Motor neuron (in vitro differentiated cells): ENCODE measurements at places on chromosomes 1 and 21.

DNA sequence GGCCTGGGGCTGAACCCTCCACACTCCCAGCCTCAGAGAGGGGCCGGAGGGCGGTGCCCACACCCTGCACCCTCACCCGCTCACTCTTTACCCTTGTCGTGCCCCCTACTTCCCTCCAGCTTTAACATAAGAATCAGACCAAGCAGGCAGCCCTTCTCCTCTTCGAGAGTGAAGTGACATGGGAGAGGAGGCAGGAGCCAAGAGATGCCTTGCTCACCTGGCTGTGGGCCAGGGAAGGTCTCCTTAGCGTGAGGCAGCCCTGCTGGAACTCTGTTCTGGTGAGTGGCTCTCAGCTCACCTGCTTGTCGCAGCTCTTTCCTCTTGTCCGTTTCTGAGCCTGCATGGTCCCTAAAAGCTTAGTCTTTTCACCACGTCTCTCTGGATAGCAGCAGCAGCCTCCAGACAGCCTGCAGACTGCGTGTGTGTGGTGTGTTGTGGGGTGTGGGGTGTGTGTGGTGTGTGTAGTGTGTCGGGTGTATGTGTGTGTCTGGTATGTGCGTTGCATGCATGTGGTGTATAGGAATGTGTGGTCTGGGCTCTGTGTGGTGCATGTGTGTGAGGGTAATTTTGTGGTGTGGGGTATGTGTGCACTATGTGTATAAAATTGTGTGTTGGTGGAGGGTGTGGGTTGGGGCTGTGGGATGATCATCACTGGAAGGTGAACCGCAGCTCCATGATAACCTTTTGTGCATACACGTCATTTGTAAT, 86.7 kb downstream of the CCDC185 start:
- no peak for ATAC-seq

DNA sequence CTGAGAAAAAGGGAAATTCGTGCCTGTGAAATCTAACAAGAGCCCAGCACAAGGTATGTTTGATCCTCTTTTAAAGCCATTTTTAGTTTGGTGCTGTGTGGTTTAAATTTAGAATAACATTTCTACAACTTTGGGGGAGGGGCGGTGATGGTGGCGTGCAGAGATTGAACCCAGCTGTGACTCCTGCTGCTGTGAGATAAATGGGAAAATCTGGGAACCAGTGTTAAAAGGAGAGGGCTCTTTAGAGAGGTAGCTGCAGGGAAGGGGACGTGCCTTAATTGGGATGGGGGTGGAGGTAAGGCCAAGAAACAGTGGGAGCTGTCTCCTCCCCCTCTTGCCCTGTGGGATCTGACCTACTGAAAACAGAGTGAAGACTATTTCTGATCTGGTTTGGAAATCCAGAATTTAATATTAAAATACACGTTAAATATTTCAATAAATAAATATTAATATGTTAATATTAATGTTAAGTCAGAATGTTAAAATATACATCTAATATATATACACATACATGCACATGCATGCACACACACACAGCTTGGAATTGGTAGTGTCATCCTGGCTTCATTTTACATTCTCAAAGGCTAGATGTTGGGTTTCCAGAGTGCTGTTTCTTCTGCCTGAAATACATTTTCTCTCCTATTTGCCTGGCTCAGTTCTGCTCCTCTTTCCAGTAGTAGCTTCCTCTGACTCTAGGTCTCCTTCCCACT, 30.1 kb upstream of the DNAJC6 start:
- no peak for ATAC-seq

GRCh38 chr1:231781892-231782291, 155.3 kb downstream of the DISC1 start:
- no peak for ATAC-seq

- ATAC-seq = no peak
Observed at GRCh38 chr1:244057474-244058385, 6.6 kb downstream of the ZBTB18 start.

- no peak for ATAC-seq
Observed at GRCh38 chr1:244237445-244237844, 186.4 kb downstream of the ZBTB18 start.

GRCh38 chr21:42411197-42411869, 7.6 kb downstream of the UBASH3A start:
- peak; percentile 70 for ATAC-seq

DNA sequence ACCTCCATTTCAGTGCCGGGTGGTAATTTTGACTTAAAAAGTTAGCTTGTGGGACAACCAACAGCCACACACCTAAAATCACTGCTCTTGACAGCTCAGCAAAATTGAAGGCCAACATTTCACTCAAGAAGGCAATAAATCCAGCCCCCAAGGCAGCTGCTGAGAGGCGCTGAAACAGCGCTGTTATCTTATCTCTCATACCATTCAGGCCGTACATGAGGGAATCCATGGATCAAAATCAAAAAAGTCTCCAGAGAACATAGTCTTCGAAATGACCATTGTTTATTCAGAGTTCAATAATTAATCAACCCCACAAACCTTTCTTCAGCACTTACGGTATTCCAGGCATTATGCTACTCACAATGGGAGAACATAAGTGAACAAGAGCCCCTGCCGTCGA, 38.5 kb downstream of the ZBTB18 start:
- no peak for ATAC-seq

GRCh38 chr1:106789686-106790085, 266.8 kb upstream of the PRMT6 start:
- no peak for ATAC-seq

DNA sequence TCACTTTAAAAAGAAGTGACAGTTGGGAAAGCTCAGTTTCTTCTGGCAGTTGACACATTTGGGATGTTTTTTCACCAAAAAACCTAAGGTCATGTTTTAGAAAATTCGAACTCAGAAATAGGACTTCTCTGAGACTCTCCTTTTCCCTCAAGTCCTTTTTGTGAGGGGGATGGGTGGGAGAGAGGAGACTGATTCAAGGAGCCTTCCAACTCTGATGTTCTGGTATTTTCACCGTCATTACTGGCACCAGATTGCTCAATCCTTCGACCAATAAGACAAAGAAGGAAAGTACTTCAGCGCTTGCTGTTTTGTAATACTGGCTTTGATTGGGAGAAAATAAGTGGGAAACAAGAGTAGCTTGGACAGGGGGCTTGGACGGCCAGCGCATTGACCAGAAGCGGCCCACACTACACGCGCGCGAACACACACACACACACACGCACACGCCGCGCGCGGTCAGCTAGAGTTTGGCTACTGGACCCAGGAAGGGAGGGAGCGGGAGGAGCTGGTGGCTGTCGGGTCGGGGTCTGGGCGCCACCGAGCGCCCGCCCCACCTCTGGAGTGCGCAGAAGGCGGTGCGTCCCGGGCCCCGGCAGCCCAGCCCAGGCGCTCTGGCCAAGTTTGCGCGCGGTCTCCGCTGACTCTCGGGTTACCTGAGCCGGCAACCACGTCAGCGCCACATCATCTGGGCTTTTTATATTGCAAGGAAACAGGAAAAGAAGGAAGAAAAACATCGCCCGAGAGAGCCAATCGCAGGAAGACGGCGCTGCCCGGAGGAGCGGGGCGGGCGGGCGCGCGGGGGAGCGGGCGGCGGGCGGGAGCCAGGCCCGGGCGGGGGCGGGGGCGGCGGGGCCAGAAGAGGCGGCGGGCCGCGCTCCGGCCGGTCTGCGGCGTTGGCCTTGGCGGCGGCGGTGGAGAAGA, at the start of gene KCNK1:
Gene KCNK1 (plus strand): TSS at position 855 of the 921 bp plus-strand sequence. CDS start 66 bp downstream, at position 921.
- ATAC-seq = peak; percentile 90

GRCh38 chr1:224082146-224082545, 31.8 kb upstream of the FBXO28 start:
- no peak for ATAC-seq

- no peak for ATAC-seq
Observed at GRCh38 chr1:176494436-176494835, 31.5 kb downstream of the PAPPA2 start.

- no peak for ATAC-seq
Observed at GRCh38 chr1:71738910-71739309, 543.4 kb downstream of the NEGR1 start.

DNA sequence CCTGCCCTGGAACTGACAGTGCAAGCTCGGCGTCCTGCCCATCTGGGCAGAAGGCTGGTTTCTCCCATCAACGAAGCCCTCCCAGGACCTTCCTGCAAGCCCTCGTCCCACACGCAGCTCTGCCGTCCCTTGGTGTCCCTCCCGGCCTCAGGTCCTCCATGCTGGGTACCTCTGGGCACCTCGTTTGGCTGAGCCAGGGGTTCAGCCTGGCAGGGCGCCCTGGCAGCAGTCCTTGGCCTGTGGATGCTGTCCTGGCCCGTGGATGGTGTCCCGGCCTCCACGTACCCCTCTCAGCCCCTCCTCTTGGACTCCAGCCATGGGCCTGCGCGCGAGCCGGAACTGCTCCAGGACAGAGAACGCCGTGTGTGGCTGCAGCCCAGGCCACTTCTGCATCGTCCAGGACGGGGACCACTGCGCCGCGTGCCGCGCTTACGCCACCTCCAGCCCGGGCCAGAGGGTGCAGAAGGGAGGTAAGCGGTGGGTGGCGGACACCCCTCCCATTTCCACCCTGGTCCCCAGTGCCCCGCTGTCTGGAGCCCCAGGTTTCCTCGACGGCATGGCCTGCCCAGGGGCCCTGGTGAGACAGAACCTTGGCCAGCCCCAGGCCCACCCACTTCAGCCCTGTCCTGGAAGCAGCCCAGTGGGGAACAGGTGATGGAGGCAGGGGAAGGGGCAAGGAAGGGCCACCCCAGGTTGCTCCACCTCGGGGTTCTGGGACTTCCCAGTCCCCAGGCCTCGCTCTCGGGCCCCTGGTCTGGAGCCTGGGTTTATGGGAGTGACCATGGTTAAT, 3.5 kb downstream of the TNFRSF14 start:
- ATAC-seq = no peak

- ATAC-seq = no peak
Observed at GRCh38 chr1:1098681-1099421, 17.0 kb downstream of the C1orf159 start.

GRCh38 chr1:33768106-33768505, 95.8 kb upstream of the HMGB4 start:
- ATAC-seq = no peak

GRCh38 chr1:174426153-174426552, 21.6 kb upstream of the GPR52 start:
- ATAC-seq = no peak
